AG09319 (cell line): ENCODE measurements at places on chromosomes 3 and 15.

GRCh38 chr3:23629181-23629894 is 176.4 kb upstream of the UBE2E1 start:
- DNase-seq: no peak

DNA sequence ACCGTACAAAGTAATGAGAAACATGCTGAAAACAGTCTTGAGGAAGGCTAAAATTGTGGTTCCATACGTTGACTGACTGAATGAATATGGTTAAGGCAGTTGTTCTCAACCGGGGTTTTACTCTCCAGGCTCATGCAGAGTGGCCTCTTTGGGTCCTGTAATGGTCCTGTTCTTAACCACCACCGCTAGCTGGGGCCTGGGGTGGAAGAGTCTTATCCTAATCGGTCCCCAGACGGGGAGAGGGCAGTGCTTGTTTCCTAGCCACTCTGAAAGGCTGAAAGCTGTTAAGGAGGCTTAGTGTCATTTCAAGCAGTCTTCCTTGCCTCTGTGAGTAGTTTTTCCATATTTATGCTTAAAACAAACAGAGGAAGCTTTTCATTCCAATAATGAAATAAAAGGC is 32.0 kb downstream of the SELENOT start:
- DNase-seq: no peak

DNA sequence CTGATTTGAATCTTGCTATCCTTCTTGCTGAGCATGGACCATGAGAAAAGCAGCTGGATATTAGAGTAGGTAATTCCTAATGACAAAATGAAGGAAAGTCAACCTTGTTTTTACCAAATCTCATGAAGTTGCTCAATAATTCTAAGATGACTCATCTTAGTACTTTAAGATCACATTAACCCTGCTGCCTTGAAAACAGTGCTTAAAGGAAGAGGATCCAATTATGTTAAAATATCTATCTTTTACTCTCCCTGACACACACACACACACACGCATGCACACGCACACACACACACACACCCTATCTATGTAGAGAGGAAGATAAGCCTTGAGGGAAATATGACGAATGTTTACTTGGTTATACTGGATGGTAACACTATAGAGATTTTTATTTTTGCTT is 16.0 kb upstream of the MYO1E start:
- no peak for DNase-seq

DNA sequence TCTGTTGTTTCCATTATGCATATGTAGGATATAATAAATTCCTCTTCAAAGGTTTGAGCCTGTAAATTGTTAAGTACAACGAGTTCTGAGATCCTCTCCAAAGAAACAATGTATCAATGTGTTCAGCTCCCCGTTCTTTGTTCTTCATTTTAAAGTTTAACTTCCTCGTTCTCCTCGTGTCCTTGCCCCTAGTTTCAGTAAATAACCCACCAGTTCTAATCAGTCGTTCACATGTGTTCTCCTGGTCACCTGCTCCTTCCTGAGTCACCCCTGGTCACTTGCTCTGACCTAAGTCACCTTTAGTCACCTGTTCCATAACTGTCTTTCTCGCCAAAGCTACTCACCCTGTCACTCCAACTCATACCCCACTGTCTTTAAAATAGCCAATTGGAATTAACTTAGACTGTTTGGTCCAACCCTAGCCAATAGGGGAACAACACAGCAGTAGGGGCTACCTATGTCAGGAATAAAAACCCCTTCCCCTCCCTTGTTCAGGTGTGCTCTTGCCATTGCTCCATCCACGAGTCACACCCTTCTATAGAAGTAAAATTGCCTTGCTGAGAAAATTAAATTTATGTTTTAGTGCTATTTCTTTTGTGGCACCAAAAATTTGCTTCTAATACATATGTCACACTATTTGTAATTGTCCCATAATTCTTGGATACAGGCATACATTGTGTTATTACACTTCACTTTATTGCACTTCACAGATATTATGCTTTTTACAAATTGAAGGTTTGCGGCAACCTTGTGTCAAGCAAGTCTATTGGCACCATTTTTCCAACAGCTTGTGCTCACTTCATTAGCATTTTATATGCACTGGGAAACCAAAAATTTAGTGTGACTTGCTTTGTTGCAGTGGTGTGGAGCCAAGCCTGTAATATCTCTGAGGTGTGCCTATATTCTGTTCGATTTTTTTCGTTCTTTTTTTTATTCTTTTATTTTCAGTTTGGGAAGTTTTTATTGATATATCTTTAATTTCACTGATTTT is 15.3 kb upstream of the MCF2L2 start:
- no peak for DNase-seq

GRCh38 chr3:169772897-169773816 is at the start of gene MYNN:
TSS of gene MYNN (plus strand) at chr3:169773396. CDS start at chr3:169774296, 900 bp downstream.
- DNase-seq: peak; percentile 69

DNA sequence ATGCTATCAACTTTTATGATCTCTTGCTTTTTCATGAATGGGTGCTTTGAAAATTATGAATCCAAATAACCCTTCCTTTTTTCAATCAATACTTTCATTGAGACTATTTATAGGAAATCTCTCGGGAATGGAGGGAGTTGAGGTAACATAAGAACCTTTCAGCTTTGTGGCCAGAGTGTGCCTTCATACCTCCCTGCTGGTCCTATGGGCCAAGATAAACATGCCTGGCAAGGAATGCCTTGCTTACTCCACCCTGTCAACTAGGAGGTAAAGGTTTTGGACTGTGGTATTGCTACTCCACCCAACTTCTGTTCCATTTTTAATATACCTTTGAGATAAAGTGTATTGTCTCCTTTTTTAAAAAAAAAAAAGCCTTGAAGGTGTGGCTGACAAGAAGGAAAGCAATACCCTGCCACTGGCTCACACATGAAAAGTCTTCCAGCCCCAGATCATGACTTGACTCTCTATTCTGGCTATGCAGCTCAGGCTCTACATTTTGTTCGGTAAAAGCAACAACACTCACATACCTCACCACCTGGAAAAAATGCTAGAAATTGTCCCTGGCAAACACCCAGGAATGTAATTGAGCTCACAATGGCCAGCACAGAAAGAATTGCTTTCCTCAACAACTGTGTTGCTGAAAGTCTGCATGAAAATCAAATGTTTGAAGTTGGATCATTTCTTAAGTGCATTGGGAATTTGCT is 35.8 kb downstream of the COL8A1 start:
- no peak for DNase-seq

GRCh38 chr3:152260026-152260425 is 8.7 kb upstream of the MBNL1 start:
- no peak for DNase-seq

GRCh38 chr15:40807028-40807887 is at the start of the genes DNAJC17 and ZFYVE19:
TSS of gene DNAJC17 (minus strand) at chr15:40807473. CDS start at chr15:40807446, 27 bp downstream.
TSS of gene ZFYVE19 (plus strand) at chr15:40807089. CDS start at chr15:40807590, 501 bp downstream.
- DNase-seq: peak; percentile 94

DNA sequence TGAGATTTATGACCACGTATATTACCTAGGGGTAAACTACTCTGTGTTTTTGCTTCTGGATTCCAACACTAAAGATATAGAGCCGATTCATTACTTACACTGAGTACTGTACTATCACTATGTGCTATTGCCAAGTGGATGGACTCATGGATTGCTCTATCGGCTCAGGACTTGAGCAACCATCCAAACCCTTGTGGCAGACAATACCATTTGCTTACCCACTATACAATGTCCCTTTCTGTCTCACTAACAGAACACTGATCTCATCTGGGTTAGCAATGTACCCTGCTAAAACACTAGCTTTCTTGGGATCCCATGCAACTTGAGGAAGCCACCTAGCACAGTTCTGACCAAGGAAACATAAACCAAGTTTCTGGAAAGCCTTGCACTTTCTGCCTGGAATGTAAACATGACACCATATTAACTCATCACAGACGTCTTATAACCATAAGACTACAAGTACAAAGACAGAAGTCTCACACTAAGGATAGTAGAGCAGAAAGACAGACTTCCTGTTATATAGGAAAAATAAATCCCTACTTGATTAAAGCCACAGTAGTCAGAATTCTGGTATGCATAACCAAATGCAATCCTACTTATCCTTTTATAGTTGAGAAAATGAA is 38.6 kb downstream of the HACD2 start:
- DNase-seq: no peak

DNA sequence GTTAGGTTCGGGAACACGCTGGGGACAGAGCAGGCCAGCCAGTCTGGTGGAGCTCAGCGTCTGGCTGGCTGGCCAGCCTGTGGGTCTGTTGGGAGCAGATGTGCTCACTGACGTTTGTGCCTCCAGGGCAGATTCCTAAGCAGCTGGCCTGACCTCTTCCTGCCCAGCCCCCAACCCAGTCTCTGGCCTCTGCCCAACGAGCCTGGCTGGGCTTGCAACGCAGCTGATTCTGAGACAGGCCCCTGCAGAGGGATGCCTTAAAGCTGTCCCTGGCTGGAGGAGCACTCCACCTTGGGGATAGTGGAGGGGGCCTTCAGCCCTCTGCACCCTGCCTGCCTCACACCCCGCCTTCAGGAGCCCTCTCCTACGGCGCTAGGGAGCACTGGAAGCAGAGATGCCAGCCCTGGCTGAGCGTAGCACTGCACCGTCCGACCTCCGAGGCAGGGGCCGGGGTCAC is 46.0 kb downstream of the KLF13 start:
- DNase-seq: peak; percentile 54

DNA sequence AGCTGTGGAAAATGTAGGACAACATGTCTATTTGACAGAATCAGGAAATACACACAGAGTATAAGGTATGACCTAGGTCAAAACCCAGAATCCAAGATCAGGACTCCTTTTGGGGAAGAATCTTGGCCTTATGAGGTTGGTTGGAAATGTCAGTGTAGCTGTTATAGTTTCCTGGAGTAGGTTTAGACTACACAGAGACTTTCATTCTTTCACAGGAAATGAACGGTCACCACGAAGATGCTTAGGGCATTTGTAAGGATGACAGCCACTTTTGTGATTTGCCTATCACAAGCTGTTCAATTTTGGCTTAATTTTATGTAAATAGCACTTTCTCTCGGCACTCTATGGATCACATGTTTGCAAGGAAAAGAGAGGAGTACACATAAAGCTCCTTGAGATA is 18.6 kb upstream of the ZBTB20 start:
- no peak for DNase-seq

GRCh38 chr3:31314258-31314657 is 218.5 kb upstream of the STT3B start:
- no peak for DNase-seq

DNA sequence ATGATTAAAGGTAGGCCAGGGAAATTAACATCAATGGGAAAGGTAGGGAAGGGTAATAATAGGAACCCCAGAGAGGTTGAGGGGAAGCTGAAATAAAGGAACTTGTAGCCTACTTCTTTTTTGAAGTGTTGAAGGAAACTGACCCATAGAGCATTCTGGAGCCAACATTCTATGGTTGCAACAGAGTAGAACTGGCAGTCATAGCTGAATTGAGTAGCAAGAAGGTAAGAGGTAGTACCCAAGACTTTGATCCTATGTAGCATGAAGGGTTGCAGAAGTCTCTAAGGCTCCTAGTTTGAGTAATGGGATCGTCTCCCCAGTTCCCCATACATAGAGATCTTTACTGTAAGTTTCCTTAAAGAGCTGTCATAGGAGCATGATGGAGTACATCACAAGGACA is 7.4 kb upstream of the ZNF774 start:
- no peak for DNase-seq
